ENCODE measurements at places on chromosomes 1 and 21.

GRCh38 chr21:35223480-35224156, 174.5 kb upstream of the RUNX1 start:
- DNase-seq = no peak

- no peak for DNase-seq
These were observed 6.7 kb downstream of the TOR1AIP2 start for GRCh38 chr1:179870870-179871269.

DNA sequence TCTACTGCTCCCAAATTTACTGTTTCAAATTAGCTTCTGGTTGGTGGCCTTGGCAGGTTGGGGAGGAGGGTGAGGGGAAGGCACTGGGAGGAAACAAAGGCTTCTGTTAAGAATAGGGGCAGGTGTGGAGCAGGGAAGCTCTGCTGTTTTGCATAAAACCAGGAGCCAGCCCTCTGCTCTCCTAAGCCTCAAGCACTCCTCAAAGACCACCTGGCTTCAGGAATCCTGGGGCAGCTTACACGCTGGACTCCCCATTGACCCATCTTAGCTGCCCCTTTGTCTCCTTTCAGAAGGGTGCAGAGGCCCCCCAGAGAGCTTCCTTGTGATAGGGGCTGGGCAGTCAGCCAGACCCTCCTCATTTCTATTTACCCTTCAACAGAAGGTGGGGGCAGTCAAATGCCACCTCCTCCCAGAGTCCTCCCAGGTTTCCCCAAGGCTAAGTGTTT, 11.5 kb upstream of the DHRS3 start:
- no peak for DNase-seq

- DNase-seq = no peak
These were observed 30.2 kb downstream of the FAM177B start for GRCh38 chr1:222767152-222767571.

GRCh38 chr1:221696027-221696426, 45.9 kb downstream of the DUSP10 start:
- no peak for DNase-seq

DNA sequence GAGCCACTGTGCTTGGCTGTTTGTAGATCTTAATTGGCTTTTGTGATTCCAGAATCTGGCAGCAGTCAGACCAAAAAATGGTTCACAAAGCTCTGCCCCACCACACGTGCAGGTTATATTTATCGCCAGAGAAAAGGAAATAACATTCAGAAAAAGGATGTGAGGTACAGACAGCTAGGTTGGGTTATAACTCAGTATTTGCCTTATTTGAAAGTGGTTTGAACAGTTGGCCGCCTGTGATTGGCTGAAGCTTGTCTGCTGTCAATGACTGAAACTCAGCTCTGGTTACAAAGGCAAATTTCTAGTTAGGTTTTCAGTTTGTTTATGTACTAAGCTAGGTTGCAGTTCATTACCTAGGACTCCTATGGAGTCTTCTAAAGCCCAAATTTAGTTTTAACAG, 9.6 kb downstream of the SH3BGR start:
- DNase-seq = no peak

DNA sequence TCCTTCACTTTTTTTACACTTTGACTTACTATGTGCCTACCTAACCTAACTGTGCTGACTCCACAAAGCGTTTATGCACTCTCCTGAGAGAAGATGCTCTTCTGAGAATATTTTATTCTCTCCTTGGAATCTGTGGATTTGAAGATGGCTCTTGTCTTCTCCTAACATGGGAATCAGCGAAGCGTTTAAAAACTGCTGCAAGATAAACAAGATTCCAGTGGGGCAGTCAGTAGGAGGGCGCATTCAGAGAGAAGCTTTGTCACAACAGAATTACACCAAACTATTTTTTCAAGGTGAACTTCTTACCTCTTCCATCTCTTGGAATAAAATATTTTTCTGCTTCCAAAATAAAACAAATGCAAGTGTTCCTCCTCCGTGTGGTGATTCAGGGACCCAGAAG, 113.1 kb downstream of the FOXD2 start:
- DNase-seq = no peak

DNA sequence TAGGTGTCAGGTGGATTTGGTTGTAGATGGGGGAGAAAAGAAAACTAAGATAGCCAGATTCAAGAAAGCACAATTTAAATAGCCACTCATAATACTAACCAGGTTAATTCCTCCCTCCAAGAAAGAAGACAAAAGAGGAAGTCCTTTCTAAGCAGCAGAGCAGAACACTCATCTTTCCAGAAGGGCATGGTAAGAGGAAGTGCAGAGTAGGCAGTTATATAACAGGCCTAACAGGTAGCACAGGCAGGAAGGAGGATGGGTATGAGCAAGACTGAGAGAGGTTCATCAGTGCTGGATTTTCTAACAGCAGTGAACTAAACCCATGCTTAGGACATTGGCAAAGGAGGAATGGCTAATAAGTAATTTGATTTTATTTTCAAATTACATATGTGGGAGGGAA, 517.5 kb downstream of the PLPP3 start:
- DNase-seq = no peak

DNA sequence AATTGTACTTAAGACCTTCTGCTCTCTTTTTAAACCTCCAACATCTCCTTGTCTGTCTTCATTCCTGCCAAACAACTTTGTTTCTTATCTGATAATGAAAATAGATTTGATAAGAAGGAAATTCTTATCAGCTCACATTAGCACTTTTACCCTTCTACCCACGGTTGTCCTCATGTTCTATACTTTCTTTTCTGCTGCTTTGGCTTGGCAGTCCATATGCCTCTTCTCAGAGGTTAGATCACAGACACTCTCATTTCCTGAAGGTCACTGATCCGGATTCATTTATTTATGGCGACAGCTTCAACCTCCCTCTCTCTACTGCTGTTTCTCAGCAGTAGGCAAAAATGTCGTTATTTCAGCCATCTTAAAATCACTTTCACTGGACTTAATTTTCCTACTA, 2015.8 kb downstream of the NCAM2 start:
- no peak for DNase-seq

DNA sequence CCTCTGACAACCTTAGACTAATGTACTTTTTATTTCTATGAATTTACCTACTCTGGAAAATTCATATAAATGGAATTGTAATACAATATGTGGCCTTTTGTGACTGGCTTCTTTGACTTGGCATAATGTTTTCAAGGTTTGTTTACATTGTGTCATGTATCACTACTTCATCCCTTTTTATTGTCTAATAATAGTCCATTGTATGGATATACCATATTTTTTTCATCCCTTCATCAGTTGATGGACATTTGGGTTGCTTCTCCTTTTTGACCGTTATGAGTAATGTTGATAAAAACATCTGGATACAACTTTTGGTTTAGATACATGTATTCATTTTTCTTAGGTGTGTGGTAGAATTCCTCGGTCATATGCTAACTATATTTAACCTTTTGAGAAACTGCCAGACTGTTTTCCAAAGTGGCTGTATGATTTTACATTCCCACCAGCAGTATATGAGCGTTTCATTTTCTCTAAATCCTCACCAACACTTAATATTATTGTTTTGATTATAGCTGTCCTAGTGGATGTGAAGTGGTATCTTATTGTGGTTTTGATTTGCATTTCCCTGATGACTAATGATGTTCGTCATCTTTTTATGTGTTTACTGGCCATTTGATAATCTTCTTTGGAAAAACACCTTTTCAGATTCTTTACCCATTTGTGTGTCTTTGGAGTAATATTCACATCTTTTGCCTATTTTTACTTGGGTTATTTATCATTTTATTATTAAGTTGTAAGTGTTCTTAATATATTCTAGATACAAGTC, 3.5 kb downstream of the RO60 start:
- DNase-seq = no peak

- no peak for DNase-seq
These were observed at the start of gene PTPRF for GRCh38 chr1:43530483-43531106. TSS of gene PTPRF (plus strand) at chr1:43530883. CDS start at chr1:43545076, 14,193 bp downstream.

DNA sequence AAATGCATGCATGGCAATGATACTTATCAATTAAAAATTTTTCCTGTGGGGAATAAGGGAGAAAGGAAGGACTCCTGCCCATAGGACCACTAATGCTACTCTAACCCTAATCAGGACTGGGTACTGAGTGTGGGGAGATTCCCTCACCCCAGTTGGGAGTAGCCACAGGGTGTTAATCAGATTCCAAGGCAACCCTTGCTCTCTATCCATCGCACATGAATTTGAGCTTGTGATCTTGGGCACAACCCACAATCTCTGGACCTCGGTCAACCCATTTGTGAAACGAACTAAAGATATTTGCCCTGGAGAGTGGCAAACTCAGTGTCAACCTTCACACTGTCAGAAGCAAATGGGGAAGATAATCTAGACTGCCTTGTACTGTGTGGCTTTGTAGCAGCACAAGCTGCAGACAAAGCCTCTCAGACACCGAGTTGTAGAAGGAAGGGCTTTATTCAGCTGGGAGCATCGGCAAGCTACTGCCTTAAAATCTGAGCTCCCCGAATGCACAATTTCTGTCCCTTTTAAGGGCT, 69.5 kb downstream of the SERINC2 start:
- DNase-seq = no peak

DNA sequence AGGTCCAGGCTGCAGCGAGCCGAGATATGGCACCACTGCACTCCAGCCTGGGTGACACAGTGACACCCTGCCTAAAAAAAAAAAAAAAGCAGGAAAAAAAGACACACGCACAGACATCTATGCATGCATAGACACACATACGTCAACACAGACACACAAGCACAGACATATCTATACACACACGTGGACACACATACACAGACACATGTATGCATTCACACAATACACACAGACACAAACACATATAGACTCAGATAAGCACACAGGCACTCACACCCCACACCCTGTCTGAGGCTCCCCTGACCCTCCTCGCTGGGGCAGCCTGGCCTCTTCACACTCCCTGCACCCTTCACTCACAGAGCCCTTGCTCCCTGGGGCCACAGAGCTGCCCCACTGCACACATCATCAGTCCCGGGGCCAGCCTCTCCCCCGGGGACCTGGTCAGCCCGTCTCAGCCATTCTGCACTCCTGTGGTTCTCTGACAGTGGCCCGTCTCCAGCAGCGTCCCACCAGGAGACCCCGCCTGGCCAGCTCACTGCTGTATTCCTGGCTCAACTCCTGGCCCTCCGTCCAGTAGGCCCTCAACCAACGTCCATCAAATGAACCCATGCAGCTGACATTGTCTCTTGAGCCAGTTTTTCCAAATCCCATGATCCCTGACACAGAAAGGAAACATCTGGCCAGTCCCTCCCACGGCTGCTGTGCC, 4.6 kb upstream of the PRKCZ start:
- DNase-seq = no peak

- no peak for DNase-seq
These were observed 39.9 kb upstream of the HMGN1 start for GRCh38 chr21:39388811-39389155.

DNA sequence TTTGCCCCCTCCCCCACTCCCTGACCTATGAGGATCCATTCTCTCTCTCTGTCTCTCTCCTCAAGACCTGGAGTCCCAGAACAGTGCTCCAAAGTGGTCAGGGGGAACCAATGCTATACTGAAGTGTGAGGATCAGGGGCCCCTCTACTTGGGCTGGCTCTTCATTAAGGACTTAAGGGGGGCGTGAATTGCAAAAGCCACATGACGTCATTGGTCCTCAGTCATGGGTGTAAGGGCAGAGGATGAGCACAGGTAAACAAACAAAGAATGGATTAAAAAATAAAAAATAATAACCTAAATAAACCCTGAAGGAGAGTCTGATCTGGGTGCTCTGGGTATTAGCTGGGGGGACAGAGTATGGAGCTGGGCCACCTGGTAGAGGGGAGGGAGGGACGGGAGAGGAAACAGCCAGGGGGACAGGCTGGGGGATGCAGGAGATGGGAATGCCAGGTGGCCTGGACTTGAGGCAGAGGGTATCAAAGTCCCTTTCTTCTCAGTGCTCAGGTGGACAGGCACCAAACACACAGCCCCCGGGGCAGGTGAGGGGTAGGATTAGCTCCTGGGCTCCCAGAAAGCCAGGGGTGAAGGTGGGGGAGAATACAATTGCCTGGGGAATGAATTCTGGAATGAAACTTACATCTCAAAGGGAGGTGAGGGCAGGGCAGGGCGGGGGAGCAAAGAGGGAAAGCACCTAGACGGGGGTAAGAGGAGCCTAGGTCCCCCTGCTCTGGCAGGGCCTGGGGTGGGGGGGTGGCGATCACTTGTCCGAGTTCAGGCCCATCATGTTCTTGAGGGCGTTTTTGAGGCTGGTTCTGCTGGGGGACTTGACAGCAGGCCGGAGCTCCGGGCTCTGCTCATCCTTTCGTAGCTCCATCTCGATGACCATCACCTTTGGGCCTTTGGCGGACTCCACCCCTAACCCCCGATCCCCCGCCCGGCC, 4.6 kb downstream of the MPZ start:
- no peak for DNase-seq

DNA sequence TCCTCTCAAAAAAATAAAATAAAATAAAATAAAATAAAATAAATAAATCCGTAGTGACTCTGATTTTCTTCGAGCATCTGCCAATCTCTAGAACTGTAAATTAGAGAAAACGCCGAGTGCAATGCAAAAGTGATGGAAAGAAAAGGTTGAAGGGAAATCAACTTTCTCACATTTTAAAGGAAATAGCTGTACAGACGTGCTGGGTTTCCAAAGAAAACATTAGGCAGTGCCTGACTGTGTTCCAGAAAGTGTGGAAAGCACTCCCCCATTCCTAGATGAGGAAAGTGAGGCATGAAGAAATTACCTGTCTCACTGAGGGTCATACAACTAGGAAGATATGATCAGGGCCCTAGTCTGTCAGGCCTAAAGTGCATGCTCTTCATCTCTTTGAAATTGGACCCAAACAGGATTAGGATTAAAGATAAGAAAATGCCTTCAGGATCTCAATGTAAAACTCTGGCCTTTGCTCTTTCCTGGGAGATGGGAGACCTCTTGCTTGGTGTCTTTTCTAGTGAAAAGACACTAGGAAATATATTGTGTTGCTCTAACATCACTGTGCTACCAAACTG, 1.8 kb upstream of the PTPN14 start:
- DNase-seq = no peak

GRCh38 chr1:74952786-74953185, 181.4 kb upstream of the LHX8 start:
- DNase-seq = no peak

DNA sequence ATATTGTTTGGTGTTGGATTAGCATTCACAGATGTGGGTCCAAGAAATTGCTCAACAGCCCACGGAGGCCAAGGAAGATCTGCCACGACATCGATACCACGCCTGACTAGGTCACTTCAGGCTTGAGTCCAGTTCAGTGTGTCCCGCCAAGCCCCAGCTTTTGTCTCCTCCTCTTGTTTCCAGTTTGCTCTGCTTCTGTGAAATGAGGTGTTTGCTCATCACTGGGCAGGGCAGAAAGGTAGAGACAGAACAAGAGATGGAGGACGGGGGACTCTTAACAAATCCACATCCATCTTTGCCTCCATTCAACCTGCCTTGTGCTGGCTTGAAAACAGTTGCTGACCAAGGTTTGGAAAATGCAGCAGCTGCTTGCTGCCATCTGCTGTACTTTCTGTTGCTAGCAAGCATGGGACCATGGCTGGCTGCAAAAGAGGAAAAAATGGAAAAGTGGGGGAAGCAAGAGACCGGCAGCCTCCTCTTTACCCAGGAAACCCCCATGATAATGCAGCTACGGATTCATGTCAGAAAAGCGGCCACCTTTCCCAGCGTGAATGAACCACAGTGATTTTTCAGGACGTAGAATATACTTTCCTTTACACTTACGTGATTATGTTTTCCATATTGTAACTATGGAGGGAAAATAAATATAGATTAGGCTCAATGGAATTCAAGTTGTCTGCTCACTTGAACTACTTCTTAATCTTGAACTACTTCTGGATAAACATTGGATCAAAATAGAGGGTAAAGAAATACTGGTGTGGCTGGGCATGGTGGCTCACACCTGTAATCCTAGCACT, 80.2 kb upstream of the GREM2 start:
- no peak for DNase-seq

- no peak for DNase-seq
These were observed 42.3 kb upstream of the RUNX3 start for GRCh38 chr1:24972221-24972914.

GRCh38 chr1:109812691-109813393, 49.1 kb upstream of the EPS8L3 start:
- DNase-seq = no peak

Measured in stimulated activated CD8-positive, alpha-beta memory T cell treated with anti-CD3 and anti-CD28 coated beads, Interleukin-2, amount 100 ng/mL, for 1 hour (primary cell).